Heart right ventricle (tissue), 16 donors: ENCODE measurements at places on chromosomes 12 and 14.

DNA sequence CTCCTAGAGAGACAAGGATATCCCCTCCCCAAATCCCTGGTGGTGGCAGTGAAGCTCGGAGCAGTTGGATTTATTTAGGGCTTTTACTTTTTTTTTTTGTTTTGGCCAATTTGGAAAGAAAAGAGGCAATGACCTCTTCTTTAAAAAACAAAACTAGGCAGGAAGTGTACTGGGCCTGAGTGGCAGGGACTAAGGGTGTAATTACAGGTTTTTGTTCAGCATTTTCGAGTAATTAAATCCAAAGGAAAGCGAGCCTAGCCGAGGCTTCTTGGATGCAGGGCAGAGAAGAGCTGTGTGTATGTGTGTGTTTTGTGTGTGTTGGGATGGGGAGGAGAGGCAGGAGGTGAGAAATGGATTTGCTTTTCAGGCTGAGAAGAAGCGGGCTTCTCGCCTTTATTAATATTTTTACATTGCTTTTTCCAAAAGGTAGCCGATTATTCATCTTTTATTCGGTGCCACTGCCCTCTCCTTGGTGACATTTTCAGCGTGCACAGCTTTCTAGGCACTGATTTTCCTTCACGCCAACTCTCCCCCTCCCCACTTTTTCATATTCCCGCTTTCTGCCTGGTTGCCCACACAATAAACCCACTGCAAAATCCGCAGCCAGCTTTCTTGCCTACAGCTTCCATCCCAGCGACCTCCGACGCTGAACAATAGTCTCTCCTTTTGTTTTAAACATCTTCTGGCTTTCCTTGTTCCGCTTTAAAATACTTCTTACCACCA is 8.9 kb upstream of the IRF2BPL start:
- DNase-seq, result no peak

DNA sequence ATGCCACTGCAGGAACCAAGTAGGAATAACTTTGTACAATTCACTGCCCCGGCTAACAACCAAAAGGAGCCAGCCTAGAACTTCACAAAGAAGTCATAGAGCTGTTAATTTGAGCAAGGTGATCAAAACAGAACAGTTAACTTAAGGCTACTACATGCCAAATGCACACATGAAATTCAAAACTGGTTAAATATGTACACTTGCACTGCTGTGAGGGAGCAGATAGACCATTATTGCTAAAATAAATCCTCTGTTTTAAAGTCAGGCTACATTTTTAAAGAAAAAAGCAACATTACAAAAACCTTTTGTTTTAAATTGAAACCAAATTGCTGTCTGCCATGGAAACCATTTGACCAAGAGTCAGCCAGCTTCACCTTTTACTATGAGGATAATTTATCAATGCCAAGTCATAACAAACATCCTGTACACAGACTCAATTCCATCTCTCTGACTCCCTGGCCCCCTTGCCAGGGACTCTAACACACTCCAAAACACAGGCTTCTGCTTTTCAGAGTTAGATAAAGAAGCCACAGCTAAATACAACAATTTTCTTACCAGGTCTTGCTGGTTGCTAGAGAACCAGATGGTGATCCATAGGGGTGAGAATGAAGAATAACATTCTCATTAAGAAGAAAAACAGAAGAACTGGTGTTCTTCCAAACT is 84.0 kb downstream of the LRP6 start:
- no peak for DNase-seq

- no peak for DNase-seq
Measured at GRCh38 chr12:93174473-93174872, 203.3 kb upstream of the NUDT4 start.

GRCh38 chr12:53928054-53928835 is 10.4 kb upstream of the HOXC13 start:
- DNase-seq, result no peak

- no peak for DNase-seq
Measured at GRCh38 chr14:34946699-34947098, 36.1 kb upstream of the SRP54 start.

GRCh38 chr12:104888481-104888880 is 69.6 kb downstream of the SLC41A2 start:
- DNase-seq, result no peak

DNA sequence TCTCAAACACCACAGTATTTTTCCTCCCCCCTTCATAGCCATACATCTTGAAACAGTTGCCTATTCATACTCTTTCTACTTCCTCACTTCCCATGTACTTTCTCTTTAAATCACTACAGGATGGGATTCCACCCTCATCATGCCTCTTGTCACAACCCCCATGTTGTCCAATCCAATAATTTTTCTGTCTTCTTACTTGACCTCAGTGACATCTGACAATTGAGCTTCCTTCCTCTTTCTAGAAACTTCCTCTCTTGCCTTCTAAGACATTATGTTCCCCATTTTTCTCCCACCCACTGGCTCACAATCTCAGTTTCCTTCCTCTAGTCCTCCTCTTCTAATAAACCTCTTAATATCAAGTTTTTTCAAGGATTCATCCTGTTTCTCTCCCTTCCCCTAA is 5.3 kb downstream of the C2CD5 start:
- DNase-seq, result no peak

DNA sequence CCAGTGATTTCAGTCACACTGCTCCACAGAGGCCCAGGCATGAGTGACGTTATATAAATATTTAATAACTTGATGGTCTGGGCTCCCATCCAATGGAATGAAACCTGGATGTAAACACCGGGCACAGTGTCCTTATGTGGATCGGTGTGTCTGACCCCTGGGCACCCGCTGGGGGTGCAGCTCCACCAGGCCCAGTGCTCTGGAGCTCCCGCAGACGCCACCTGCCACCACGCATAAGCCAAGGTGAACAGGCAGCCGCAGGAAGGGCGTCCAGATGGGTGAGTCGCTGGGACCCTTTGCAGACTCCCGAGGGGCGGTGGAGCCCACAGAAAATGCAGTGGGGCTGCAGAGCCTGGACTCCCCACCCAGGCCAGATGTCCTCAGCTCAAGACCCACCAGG is 121.6 kb downstream of the SCARB1 start:
- no peak for DNase-seq

DNA sequence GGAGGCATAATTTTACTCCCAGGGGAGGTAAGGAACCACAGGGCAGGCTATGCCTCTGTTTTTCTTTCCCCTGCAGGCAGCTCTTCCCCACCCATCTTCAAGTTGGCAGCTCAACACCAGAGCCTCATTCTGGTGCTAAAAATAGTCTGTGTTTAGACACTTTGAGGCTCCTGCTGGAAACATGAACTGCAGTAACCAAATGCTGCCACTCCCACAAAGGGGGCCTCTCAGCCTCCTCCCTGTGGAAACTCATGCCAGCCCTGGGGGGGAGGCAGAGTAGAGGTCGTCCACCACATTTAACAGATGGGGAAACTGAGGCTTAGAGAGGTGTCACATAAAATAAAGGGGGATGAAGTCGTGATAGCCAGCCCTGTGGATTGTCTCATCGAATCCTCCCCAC is 61.4 kb downstream of the WSCD2 start:
- no peak for DNase-seq

- no peak for DNase-seq
Measured at GRCh38 chr12:53930591-53931255, 7.9 kb upstream of the HOXC13 start.

DNA sequence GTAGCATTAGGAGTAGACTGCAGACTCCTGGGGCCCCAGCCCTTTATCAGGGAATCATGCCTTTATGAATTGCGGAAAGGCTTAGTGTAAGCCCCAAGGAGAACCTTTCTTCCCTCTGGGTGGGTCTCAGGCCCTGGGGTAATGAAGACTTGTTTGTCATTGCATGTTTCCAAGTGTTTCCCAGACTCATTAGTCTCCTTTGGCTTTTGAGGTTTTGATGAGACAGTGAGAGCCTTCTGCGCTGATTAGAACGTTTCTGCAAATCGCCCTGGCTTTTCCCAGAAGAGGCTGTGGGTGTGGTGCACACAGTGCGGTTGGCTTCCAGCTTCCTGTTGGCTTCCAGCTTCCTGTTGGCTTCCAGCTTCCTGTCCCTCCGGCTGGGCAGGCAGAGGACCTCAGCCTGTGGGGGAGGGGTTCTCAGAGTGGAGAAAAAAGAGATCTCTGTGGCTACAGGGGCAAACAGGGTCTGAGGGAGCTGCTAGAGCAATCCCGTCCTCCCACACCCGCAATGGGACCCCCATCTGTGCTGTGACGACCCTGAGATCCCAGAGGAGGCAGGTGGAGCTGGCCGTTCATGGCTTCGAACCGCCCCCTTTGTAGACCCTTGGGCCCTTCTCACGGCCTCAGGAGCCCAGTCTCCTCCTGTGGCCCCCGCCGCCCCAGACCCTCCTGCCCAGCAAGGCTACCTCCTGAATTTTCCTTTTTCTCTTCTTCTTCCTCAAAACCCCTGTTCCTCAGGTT is 42.1 kb downstream of the GPR68 start:
- peak; percentile 42 for DNase-seq

GRCh38 chr12:47741340-47741703 is 16.0 kb upstream of the ENDOU start:
- DNase-seq, result peak; percentile 65

- DNase-seq, result no peak
Measured at GRCh38 chr12:1947081-1947480, 28.6 kb upstream of the CACNA2D4 start.

DNA sequence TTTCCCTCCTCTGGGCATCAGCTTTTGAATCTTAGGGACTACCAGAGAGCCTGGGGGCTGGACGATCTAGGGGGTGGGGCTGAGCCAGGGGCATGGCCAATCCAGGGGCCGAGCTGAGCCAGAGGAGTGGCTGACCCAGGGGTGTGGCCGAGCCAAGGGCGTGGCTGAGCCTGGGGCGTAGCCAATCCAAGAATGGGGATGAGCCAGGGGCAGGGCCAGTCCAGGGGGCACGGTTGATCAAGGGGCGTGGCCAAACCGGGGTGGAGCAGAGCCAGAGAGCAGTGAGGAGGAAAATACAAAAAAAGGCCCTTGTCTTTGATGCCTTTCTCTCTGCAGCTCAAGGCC is 219.3 kb upstream of the NOS1 start:
- peak; percentile 50 for DNase-seq

DNA sequence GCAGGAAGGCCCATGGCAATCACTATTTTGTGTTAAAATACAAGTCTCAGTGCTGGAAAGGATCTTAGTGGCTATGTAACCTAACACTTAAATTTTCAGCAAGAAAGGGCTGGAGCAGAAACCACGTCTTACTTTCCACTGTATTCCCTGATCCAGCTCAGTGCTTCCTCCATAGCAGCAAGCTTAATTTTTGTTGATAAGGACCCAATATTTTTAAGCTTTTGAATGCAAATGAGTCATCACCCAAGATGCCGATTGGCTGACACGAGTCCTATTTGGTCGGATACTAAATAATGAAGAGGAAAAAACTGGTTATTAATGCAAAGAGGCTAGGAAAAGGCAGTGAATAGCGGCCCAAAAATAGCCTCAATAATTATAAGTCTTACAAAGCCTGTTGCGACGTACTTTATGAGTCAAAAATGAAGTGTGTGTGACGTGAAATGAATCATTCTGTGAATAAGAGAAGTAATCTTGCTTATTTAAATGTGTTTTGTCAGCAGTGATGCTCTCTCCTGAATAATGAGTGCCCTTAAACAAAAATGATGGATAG is 46.9 kb upstream of the IGF1 start:
- no peak for DNase-seq

DNA sequence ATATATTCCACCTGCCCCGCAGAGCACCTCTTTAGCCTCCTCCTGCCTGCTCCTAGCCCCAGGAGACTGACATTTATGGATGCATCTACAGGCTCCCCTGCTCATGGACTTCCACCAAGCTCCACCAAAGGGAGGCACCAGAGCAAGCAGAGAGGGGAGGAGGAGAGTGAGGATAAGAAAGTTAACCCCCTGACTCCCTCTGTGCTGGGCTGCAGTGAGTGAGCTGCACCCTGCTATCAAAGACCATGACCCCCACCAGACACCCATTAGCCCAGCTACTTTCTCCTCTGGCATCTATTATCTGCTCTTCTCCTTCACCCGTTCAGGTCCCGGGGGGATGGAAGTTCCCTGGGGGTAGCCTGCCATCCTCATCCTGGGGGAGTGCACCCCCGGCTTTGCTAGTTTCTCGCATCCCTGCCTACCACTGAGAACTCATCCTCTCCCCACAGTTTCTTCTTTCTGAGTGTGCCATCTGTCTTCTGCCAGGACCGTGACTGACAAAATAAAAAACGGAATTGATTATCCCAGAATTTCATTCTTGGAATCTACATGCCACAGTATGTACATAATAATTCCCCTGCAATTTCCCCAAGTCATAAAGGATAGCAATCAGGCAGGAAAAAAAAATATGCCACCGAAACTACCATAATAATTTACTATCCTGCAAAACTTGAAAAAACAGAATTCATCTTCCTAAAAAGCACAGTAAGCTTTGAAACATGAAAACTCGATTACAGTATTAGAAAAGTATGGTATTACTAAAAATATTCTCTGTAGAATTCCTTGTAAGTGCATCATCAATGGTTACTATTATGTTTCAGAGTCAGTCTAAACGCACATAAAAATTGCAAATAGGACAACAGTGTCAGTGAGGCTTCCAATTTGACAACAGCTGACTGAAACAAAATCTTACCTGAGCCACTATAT is 45.2 kb downstream of the FOXN3 start:
- no peak for DNase-seq

DNA sequence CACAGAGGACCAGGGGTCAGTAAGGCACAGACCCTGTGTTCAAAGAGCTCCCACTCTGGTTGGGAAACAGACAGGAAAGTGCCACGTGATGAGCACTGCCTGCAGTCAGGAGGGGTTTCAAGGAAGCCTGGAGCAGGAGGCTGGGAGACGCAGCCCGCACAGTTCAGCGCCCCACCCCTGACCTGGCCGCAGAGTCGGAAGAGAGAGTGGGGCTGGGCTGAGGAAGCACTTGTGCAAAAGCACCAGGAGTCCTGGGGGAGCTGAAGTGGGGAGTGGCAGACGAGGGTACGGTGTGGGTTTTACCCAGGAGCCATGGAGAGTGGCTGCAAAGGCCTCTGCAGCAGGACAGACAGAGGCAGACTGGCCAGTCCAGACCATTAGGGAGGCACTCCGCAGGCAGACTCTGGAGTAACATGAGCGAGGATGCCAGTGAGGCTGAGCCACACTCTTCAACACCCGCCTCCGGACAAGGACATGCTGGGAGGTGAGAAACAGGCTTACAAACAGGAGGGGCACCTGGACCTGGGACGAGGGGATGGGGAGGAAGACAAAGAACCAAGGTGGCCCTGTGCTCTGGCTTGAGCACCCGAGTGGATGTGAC is 85.7 kb upstream of the GPR68 start:
- DNase-seq, result no peak

GRCh38 chr12:102024765-102025164 is 37.0 kb downstream of the WASHC3 start:
- DNase-seq, result no peak

DNA sequence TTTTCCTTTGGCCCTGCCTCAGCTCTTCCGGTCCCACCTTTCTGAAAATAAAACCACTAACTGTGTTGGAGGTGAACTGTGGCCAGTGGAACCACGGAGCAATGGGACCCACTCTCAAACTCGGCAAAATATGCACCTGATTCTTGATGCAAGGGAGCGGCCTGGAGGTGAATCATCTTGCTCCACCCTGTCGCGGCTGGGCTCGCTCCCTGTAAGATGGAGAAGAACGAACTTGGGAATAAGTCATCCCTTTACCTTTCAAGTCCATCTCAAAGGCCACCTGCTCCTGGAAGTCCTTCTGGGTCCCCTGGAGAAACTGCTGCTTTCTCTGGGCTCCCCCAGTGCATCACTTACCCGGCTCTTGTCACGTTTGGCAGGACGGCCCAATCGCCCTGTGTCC is 309.9 kb downstream of the BCL11B start:
- no peak for DNase-seq

- no peak for DNase-seq
Measured at GRCh38 chr14:100860556-100861187, 34.8 kb downstream of the MEG3 start.
